CD4-positive, alpha-beta T cell (primary cell): ENCODE measurements at places on chromosomes 13 and 19. TPM values are rescaled to one million over a fixed set of nuclear protein-coding genes. Genes with fewer than 3 reads are reported as not detected.

DNA sequence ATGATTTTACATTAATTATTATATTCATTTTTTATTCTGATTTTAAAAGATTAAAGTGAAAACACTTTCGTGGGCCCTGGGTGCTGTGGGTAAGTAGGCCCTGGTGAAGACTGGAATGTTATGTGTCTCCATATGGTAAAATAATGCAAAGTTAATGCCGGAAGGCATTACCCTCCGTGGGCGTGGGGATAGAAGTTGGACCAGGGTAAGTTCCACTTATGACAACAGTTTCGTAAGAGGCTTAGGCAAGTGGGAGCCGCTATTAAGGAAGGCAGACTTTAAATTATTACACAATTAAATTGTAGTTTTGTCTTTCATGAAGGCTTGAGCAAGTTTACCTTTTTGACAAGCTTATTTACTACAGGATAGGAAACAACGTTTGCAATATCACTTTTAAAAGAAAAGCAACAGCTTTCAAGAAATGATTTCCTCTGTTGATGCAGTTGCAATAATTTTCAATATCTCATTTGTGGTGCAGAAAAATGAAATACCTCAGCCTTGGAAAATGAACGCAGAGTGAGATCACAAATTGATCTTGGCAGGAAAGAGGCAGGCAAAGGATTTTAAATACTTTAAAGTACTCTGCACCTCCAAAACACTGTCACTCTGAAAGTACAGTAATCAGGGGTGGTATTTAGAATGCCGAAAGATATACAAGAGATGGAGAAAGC is 310.6 kb downstream of the DCT start:
- no peaks in the 10 kb centered on the region for H3K4me1 ChIP-seq
- no peaks in the 10 kb centered on the region for H3K27me3 ChIP-seq
- no peak overlapping the region for H3K4me3 ChIP-seq
- no peak overlapping the region for H3K27ac ChIP-seq
- H3K36me3 ChIP-seq, result no peaks in the 10 kb centered on the region

DNA sequence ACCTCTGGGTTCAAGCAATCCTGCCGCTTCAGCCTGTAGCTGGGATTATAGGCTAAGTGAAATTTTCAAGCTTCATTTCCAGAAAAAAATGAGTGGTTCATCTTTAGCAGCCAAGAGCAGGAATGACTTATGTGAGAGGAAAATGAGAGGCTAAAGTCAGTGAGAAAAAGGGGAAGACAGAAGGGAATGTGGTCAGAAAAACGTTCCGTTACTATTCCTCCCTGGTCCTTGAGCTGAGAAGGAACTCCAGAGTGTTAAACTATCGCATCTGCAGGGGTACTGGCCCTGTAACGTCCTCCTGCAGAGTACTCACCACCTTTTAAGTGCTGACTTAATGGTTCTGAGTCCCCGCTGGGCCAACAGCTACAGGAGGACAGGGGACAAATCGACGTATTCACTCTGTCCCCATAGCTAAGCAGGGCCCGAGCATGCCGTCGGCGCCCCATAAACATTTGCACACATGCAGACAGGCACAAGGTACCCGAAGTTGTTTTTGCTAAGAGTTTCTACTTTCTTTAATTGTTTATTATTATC is 88.1 kb downstream of the FLT1 start:
- H3K36me3 ChIP-seq, result no peaks in the 10 kb centered on the region
- H3K27ac ChIP-seq, result no peak overlapping the region
- no peak for DNase-seq

DNA sequence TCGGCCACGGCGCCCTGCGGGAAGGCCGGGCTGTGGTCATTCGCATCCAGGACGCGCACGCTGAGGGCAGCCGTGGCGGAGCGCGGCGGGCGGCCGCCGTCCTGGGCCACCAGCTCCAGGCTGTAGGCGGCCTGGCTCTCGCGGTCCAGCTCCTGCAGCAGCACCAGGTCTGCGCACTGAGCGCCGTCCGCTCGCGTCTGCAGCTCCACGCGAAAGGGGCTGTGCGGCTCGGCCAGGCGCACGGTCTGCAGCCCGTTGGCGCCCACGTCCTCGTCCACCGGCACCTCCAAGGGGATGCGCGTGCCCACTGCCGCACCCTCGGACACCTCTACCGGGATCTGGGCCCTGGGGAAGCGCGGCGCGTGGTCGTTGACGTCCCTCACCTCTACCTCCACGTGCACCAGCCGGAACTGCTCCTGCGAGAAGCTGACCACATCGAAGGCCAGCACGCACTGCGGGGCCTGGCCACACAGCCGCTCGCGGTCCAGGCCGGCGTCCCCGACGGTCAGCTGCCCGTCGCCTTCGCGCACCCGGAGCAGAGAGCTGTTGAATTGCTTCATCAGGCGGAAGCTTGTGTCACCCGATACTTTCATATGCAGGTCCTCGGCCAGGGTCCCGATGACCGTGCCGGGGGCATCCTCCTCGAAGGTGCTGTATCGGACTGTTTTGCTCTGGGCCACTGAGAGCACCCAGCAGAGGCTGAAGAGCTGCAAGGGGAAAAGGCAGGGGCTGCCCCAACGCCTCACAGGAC is 583 bp downstream of the PCDH8 start:
- no peak for DNase-seq
- no peaks in the 10 kb centered on the region for H3K36me3 ChIP-seq
- H3K27me3 ChIP-seq, result peaks cover 74% of the 10 kb centered on the region
- H3K4me3 ChIP-seq, result no peak overlapping the region
- peaks cover 33% of the 10 kb centered on the region for H3K4me1 ChIP-seq
- H3K27ac ChIP-seq, result no peak overlapping the region

GRCh38 chr13:25733696-25734435 is 317.9 kb downstream of the SHISA2 start:
- no peak for DNase-seq
- H3K36me3 ChIP-seq, result no peaks in the 10 kb centered on the region
- H3K27ac ChIP-seq, result no peak overlapping the region
- no peaks in the 10 kb centered on the region for H3K27me3 ChIP-seq

DNA sequence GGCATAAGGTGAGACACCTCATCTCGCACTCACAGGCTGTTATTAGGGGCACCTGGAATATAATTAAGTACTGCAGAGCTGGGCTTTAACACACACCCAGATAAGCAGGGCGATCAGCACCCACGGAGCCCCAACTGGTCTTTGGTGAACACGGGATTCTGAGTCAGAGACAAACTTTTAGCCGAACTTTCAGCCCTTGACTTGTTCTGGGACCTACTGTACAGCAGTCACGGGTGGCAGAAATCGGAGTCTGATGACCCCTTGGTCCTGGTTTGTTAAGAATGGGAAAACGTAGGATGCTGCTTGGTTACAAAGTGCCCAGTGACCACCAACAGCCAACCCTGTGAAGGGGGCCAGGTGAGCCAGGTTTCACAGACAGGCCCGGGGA is 9.0 kb downstream of the SH3GL1 start:
- no peak overlapping the region for H3K27ac ChIP-seq
- no peaks in the 10 kb centered on the region for H3K27me3 ChIP-seq
- H3K4me3 ChIP-seq, result no peak overlapping the region
- peaks cover 42% of the 10 kb centered on the region for H3K36me3 ChIP-seq
- H3K4me1 ChIP-seq, result peaks cover 55% of the 10 kb centered on the region

- DNase-seq, result no peak
- no peaks in the 10 kb centered on the region for H3K4me1 ChIP-seq
- no peaks in the 10 kb centered on the region for H3K27me3 ChIP-seq
Observed at GRCh38 chr13:30504081-30504480, 38.3 kb upstream of the HMGB1 start.

DNA sequence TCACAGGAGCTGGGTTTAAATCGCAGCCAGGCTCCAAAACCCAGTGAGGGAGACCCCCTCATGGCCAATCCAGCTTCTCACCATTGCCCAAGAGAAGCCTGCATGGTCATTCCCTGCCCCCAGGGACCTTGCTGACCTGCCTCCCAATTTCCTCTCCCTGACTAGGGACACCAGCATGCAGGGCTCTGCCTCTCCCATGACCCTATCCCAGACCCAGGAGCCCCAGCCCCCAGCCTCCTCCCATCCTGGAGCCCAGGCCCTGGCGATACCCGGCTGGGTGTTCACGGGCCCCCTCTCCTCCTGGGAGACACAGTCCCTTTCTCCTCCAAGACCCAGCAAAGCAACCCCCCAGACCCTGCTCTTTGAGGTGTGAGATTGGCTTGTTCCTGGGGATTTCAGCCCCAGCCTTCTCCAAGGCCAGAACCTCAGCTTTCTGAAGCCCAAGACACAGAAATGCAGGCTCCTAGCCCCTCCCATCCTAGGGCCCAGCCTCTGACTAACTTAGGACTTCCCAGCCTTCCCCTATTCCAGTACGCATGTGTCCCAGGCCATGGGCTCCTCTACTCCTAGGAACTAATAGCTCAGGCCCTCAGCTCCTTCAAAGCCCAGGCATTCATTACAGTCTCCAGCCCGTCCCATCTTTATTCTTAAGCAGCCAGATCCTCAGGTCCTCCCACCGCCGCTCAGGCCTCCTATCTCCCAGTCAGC is 1.1 kb downstream of the GYS1 start:
- H3K27me3 ChIP-seq, result no peaks in the 10 kb centered on the region
- no peak for DNase-seq
- peak overlapping the region; percentile 84 for H3K4me3 ChIP-seq
- H3K27ac ChIP-seq, result no peak overlapping the region
- H3K4me1 ChIP-seq, result peaks cover 43% of the 10 kb centered on the region
- H3K36me3 ChIP-seq, result peaks cover 10% of the 10 kb centered on the region

GRCh38 chr19:30091456-30091855 is 149.4 kb downstream of the URI1 start:
- H3K27ac ChIP-seq, result no peak overlapping the region
- H3K36me3 ChIP-seq, result no peaks in the 10 kb centered on the region
- H3K4me1 ChIP-seq, result no peaks in the 10 kb centered on the region
- DNase-seq, result no peak

DNA sequence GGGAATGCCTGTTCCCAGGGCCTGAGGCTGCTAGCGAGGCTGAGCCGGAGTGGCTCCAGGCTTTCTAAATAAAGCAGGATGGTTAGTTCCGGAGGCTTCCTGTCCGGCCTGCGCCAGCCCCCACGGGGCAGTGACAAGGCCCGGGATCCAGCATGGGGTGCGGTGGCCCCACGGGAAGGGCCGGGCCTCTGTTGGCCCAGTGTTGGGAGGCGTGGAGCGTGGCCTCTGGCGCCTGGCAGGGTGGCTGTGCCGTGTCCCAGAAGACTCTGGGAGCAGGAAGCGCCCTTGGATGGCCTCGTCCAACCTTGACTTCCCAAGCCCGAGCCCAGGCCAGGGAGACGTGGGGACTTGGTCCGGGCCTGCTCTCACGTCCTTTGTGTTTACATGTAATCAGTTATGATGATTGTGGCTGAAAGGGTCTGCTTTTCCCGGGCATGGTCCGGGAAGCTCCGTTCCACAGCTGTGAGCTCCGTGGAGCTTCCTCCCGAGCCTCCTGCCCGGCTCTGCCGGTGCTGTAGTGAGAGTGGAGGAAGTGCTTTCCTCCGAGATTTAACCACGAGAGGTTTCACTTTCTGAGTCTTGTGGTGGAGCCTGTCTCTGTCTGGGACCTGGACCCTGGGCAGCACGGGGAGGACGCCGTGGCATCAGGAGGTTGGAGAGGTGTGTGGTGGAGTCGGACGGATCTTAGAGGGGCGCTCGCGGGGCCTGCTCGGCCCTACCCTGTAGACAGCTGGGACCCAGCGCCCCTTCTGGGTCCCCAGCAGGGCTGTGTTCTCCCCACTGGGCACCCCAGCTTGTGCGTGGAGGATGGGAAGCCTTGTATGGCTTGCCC is 4.6 kb downstream of the GNA11 start:
- H3K27me3 ChIP-seq, result peaks cover 32% of the 10 kb centered on the region
- H3K4me3 ChIP-seq, result peak overlapping the region; percentile 30
- DNase-seq, result peak; percentile 64
- no peaks in the 10 kb centered on the region for H3K36me3 ChIP-seq

GRCh38 chr19:6126335-6126974 is 9.0 kb upstream of the ACSBG2 start:
- no peaks in the 10 kb centered on the region for H3K36me3 ChIP-seq
- DNase-seq, result peak; percentile 65
- H3K4me3 ChIP-seq, result no peak overlapping the region
- H3K27ac ChIP-seq, result no peak overlapping the region

- H3K27me3 ChIP-seq, result no peaks in the 10 kb centered on the region
- H3K4me1 ChIP-seq, result no peaks in the 10 kb centered on the region
- no peak overlapping the region for H3K4me3 ChIP-seq
Observed at GRCh38 chr19:51807111-51807701, 12.2 kb downstream of the FPR3 start.

GRCh38 chr13:94864474-94864873 is 152.1 kb upstream of the SOX21 start:
- no peak for DNase-seq
- H3K27me3 ChIP-seq, result no peaks in the 10 kb centered on the region
- H3K4me1 ChIP-seq, result peaks cover 6% of the 10 kb centered on the region

DNA sequence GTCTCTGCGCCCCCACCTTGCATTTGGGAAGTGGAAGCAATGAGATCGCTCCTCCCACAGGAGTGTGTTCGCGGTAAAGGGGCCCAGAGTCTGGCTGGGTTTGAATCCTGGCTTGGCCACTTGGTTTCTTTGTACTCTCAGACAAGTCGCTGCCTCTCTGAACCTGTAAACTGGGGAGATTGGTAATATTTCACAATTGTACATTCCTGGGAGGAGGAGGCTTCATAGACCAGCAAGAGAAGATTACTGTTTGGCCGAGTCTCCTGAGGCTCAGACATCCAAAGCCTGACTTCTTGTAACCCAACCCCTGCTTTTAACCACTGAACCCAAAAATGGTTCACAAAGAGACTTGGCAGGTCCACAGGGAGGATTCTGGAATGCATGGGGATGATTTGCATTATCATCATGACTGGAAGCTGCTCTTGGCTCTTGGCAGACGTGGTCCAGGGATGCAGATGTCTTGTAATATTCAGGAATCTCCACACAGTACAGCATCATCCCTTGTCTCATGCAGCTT is 13.6 kb upstream of the STRN4 start:
- no peak overlapping the region for H3K4me3 ChIP-seq
- no peak for DNase-seq
- H3K36me3 ChIP-seq, result peaks cover 6% of the 10 kb centered on the region
- H3K4me1 ChIP-seq, result peaks cover 11% of the 10 kb centered on the region

DNA sequence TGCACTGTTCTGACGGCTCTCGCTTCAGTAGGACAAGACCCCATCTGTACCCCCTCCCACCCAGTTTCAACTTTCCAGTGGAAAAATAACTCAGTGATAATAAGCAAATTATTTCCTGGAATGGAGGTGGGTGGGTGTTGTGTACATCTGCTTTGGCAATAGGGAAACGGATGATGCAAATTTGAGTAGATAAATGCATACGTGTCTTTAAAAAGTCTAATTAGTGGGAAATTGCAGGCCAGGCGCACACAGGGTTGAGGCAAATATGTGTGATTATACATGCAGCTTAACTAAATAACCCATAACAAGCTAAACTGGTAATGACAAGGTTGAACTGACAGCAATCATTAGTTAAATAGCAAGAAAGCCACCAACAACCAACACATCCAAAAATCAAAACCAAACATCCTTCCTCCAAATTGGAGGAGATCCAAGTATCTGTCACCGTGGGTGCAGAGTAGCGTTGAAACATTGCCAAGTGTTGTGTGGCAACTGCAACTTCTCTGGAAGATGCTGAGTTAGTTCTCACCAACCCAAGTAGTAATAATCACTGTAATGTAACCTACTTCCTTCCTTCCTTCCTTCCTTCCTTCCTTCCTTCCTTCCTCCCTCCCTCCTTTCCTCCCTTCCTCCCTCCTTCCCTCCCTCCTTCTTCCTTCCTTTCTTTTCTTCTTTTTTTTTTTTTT is 54.6 kb downstream of the TRPM4 start:
- H3K36me3 ChIP-seq, result no peaks in the 10 kb centered on the region
- DNase-seq, result no peak
- no peak overlapping the region for H3K27ac ChIP-seq
- peaks cover 3% of the 10 kb centered on the region for H3K27me3 ChIP-seq
- peaks cover 11% of the 10 kb centered on the region for H3K4me1 ChIP-seq

SCN1B gene
- 2.3 TPM for total RNA-seq

PTH2 gene
- total RNA-seq, result not detected

HSPB6 gene
- not detected for total RNA-seq

IGSF23 gene
- not detected for total RNA-seq

RNF113B gene
- total RNA-seq, result not detected
